ENCODE measurements at places on chromosomes 12 and 14.
A peak's percentile ranks its signal among the peaks of the same experiment; 100 is the strongest.

GRCh38 chr12:112543751-112544150 lies 125.0 kb downstream of the PTPN11 start:
- no peak overlapping the region for H3K27ac ChIP-seq
- H3K36me3 ChIP-seq, result no peaks in the 10 kb centered on the region
- DNase-seq, result no peak

- no peaks in the 10 kb centered on the region for H3K4me1 ChIP-seq
- DNase-seq, result no peak
- H3K36me3 ChIP-seq, result no peaks in the 10 kb centered on the region
- no peak overlapping the region for H3K4me3 ChIP-seq
Measured at GRCh38 chr12:45591635-45592034, 137.9 kb upstream of the ARID2 start.

DNA sequence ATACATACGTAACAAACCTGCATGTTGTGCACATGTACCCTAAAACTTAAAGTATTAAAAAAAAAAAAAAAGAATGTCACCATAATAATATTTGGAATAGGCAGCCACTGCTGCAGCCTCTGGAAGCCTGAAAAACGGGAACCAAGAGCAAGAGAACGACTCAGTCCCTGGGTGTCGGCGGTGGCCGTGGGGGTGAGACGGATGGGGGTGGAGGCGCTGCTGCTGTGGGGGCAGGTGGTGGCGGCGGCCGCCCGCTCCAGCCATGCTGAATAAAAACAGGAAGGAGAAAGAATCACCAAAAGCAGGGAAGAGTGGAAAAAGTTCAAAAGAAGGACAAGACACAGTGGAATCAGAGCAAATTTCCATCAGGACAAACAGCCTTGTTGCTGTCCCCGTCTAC lies 46.9 kb downstream of the ZFYVE21 start:
- no peak overlapping the region for H3K4me3 ChIP-seq
- H3K4me1 ChIP-seq, result no peaks in the 10 kb centered on the region
- no peaks in the 10 kb centered on the region for H3K36me3 ChIP-seq
- H3K27ac ChIP-seq, result no peak overlapping the region

- H3K4me1 ChIP-seq, result no peaks in the 10 kb centered on the region
- DNase-seq, result no peak
- no peaks in the 10 kb centered on the region for H3K27me3 ChIP-seq
Measured at GRCh38 chr12:130752692-130753230, 36.7 kb upstream of the RIMBP2 start.

DNA sequence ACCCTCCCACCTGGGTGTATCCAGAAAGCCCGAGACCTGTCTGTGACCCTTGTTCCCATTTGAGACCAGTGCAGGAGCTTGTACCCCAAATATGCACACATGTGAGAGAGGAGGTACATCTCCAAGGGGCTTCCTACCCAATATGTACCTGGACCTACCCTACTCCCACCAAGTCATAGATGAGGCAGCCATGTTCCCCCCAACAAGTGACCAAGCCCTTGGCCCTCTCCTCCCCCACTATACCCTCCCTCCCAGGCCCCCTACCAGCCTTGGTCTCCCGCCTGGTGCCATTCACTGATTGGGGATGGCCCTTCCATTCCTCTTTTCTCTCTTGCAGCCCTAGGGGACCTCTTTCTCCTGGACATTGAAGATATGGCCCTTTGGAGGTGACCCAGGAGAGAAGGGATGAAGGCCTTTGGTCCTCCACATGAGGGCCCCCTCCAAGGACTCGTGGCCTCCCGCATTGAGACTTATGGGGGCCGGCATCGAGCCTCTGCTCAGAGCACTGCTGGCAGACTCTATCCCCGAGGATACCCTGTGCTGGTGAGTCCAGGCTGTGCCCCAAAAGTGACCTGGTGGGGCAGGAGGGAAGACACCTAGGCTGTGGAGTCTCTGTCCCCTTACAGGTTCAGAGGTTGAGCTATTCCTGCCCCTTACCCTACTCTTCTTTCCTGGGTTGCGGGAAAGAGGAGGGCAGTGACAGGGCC lies 1.5 kb downstream of the PLEKHG6 start:
- no peak overlapping the region for H3K27ac ChIP-seq
- no peak overlapping the region for H3K4me3 ChIP-seq
- peaks cover 8% of the 10 kb centered on the region for H3K27me3 ChIP-seq
- no peaks in the 10 kb centered on the region for H3K36me3 ChIP-seq

DNA sequence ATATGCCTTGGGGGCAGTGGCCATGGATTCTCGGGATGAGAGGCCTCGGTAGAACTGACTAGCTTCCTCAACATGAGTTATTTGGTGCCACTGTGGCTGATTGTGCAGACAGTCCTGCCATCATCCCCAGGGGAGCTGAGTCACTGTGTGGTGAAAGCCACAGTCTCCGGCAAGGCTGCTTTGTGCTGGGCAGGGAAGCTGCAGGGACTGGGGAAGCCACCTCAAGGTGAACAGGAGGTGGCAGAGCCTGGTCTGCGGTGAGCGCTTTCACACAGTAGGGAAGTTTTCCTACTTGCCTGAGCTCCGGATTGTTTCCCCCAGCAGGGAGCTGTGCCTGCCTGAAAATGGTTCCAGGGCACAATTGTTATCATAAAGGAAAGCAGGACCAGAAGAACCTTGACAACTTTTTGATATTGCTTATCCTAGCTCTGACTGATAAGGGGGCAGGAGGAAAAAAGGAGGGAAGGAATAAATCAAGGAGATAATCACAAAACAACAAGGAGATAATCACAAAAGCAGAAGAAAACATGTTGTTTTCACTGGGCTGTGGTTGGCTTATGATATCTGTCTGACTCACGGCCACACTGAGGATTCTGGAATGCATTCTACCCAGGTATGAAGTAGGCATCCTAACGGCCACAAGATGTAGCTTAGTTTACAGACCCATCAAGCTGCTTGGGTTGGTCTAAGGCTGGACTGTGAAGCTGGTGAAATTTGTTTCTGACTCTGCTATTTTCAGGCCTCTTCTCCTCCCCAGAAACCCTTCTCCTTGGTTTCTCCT lies 32.2 kb upstream of the GNG2 start:
- no peaks in the 10 kb centered on the region for H3K36me3 ChIP-seq
- no peaks in the 10 kb centered on the region for H3K4me1 ChIP-seq
- peak; percentile 64 for DNase-seq
- no peaks in the 10 kb centered on the region for H3K27me3 ChIP-seq

DNA sequence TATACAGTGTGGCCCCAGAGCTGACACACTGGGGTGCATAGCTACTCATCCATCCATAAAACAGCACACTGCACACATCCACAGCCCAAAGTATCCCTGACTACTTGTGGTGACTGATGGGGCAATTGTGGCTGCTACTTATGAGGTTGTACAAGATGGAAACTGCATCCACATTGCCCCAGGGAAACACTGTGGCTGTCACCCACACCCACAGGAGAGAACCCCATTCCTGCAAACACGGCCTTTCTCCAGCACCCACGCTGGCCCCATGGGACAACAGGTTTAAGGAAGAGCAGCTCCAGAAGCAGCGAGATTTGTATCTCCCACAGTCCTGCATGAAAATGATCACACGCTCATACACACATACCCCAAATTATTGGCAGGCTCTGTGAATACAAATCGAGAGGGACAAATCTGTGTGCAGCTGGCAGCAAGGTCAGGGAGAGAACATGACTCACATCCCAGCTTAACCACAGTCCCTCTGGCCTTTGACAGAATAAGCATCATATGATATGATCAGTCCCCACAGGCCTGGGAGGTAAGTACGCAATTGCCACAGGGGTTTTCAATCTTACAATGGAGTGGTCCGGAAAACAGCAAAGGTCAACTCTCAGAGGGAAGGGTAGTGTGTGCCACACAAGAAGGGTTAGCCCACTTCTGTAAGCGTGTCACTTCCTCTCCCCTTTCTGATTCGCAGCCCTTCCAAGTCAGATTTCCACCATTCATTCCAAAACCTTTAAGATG lies 61.9 kb downstream of the ESR2 start:
- H3K36me3 ChIP-seq, result peaks cover 33% of the 10 kb centered on the region
- no peak overlapping the region for H3K4me3 ChIP-seq
- DNase-seq, result no peak
- H3K4me1 ChIP-seq, result peaks cover 3% of the 10 kb centered on the region
- H3K27ac ChIP-seq, result no peak overlapping the region

Measured in ascending aorta (tissue), 2 donors.